Vagina (tissue), 2 donors: ENCODE measurements at places on chromosomes 5 and 9. TPM values are rescaled to one million over a fixed set of nuclear protein-coding genes. Genes with fewer than 3 reads are reported as not detected.

GRCh38 chr5:119864286-119864685 is 234.9 kb downstream of the FAM170A start:
- no peak for DNase-seq

DNA sequence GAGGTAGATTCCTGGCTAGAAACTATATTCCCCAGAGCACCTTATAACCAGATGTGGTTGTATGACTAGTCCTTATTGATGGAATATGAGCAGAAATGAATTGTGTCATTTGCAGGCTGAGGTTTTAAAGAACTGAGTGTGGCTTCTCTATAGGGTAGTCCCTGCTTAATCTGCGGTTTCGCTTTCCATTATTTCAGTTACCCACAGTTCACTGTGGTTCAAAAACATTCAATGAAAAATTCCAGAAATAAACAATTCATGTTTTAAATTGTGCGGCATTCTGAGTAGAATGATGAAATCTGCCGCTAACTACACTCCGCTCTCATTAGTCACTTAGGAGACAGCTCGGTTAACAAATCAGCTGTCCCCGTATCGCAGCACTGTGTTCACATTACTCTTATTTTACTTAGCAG is 65.1 kb downstream of the ANKRD55 start:
- DNase-seq: no peak

DNA sequence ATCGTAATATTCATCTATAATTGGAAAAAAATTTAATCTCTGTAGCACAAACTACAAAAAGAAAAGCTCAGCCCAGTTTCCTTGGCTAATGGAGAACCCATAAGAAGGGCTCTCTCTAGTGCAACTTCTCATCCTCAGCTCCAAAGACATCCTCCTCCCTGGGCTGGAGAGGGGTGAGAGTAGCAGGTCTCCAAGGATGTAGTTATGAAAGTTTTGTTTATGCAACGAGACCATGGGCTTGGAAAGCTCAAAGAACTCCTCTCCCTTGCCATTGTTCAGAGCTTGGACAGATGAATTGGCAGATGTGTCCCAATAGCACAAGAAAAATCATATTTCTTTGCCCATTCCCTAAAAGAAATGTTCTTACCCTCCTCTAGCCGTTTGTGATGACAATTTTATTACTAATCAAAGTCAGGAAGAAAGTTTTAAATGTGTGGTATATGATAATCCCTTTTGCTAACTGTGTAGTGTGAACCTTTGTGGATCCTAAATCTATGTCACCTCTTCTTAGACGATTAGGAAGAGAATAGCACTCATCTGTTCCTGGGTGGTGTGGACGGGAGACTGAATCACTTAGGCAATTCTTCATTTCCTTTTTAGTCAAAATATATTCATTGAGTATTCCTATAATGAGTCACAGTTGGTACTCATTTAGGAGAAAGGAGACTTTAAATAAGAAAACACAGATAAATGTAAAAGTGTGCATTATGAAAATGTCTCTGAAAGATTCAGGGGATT is 52.2 kb downstream of the GARNL3 start:
- no peak for DNase-seq

GRCh38 chr5:132098151-132098594 is 24.6 kb downstream of the CSF2 start:
- no peak for DNase-seq

- DNase-seq: no peak
These were observed 127.1 kb upstream of the CCNH start for GRCh38 chr5:87539839-87540238.

GRCh38 chr5:33524476-33524875 is 83.7 kb downstream of the TARS1 start:
- DNase-seq: no peak

DNA sequence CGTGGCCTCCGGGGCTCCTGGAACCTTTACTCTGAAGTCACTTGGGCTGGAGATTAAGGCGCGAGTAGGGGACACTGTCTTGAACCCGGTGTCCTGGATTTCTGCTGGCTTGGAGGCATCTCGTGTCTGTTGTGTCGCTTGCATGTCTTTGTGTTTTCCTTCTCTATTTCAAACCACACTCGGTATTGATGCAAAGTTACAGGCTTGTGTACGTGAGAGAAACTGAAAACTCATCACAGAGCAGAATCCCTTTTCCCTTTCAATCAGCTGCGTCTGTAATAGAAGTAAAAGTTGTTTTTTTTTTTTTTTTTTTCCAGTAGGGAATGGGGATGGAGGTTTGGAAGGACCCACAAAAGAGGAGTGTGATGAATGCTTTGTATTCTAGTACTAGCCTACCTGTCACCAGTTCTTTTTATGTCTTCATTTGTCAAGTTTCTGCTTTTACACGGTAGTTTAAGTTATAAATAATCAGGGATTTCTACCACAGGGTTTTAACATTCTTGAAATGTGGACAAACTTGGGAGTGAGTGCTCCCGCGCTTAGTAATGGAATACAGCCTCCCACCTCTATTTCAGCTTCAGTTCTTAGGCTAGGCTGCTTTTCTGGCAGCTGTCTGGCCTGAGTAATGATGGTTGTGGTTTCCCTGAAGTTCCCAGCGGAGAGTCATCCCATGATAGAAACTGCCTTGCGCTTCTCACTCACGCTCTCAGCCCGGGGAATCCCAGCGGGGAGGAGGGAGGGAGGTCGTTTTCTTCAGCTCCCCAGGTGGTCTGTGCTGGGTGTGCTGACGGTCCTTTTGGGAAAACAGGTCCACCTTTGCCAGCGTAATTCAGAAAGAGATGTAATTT is 763 bp downstream of the TJP2 start:
- no peak for DNase-seq

DNA sequence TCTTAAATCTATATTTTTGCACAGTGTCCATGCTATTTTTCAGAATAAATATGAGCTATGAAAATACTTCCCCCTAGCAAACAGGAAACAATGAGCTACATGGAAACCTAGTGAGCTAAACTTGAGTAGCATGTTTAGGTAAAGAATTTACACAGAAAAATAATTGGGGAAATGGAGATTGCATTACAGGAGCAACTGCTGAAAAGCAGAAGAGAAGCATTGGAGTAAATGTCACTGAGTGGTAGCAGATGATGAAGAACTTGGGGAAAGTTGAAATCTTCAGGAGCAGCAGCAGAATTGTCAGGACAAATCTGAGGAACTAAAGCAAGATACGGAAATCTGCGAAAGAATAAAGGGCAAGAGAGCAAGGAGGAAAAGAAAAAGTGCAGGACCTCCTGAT is 610.3 kb downstream of the TLE1 start:
- no peak for DNase-seq

GRCh38 chr9:79685577-79685976 is 113.8 kb downstream of the TLE4 start:
- DNase-seq: no peak

DNA sequence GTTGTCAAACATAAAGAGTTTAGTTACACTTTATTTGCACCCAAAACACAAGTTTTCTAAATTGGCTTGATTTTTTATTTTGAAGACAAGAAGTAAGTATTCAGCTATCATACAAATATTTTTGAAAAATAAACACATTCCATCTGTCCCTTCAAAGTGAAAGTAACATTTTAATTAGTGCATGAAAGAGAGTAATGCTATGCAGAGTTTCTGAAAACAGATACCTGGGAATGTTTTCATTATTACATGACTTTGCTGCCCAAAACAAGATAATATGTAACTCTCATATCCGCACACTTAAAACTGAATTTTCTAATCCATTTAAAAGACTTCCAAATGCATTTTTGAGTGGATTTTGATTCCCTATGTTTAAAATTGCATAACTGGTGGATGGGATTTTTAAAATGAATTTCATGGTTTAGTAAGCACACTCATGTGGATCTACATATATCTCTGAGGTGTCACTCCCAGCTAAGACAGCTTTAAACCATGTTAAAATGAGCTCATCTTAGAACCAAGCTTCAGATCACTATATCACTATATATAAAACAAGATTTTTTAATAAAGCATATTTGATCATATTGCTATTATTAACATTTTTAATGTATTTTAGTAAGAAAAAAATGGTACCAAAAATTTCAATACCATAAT is 127.5 kb downstream of the ATPSCKMT start:
- DNase-seq: no peak

DNA sequence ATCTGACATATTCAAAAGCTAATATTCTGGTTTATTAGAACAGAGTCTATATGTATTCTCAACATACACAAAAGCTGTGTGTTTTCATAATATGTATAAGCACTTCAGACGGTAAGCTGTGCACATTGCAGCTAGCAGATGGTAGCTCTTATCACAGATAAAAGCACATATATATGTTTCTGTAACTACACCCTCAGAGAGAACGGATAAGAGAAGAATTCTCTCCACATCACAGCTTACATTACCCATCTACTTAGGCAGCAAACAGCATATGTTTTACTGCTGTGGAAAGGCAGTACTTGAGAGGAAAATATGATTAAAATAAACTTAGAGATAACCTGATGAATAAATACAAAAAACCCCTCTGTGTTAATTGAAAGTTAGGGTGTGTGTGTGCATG is 450.9 kb upstream of the ZNF608 start:
- DNase-seq: no peak

DNA sequence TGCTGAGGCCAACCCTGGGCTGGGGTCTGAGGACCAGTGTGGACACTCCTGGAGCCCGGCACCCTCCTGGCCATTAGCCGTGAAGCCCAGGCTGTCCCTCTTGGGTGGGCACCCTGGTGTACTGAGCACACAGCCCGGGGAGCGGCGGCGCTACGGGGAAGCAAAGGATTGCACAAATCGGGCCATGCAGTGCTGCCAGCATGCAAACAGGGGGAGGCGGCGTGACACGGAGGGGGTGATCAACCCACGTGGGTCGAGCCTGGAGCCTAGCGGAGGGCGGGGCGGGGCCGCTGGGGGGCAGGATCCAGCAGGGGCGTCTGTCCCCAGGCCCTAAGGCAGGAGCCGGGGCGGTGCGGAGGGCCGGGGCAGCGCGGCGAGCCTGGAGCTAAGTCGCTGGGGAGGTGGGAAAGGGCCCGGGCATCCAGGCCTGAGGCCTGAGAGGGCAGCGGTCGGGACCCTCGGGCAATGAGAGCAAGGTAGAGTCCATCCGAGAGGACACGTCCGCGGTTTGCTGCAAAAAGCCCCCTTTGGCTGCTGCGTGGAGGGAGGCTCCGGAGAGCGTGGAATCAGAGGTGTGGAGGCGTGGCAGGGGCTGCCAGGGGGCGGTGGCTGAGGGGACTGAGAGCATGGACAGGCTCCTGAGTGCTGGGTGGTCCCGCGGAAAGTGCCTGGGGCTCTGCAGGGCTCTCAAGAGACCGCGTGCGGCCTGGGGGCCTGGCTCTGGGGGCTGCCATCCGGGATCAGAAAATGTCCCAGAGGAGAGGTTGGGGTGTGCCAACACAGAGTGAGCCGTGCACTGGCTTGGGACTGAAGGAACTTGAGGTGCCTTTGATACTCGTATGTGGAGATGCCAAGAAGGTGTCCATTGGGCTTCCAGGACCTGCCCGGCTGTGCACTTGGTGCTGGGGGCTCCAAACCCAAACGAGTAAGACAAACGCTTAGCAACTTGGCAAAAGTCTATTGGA is 94.2 kb downstream of the BARX1 start:
- no peak for DNase-seq

DNA sequence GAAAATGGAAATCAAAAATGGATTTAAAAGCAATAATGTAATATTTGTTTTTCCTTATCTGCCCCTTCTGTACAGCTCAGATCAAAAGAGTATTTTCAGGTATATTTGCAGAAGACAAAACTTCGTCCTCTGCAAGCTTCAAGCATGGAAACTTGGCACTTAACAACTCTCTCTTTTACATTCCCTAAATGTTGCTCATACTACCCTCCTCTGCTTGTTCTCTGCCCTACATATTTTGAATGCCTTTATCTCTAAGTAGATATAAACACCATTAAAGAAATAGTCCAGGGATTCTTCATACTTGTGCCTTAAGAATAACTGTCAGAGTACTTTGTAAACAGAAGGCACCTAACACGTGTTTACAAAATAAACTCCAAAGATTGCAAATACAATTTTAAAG is 19.2 kb upstream of the SMC2 start:
- DNase-seq: no peak

GRCh38 chr9:116288658-116289057 is 135.1 kb downstream of the PAPPA start:
- no peak for DNase-seq

DNA sequence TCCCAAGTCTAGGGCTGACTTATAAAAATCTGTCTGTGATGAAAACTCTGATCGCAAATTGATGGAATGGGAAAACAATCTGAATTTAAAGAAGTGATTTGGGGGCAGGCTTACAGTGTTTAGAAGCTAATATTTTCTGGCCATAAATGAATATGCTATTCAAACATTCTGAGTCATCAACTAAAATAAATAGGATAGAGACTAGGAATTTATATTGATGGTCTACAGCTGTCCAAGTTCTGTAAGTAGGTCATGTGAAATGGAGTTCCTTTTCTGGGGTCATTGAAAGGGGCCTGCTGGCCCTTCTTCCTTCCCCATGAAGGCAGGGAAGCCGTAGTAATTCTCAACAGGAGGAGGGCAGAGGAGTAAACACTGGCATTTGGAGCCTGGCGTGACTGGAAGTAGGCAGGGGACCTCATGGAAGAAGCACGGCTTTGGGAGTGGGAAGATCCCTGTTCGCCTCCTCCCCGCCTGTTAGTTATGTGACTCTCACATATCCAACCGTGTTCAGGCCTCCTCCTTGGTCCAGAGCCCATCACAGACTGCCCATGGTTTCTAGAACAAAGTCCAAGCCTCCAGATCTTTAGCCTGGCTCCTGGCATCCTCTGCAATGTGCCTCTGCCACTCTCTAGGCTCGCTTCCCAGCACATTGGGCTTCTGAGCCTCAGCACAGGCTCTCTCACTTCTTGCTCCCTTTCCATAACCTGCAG is 31.7 kb downstream of the ALG2 start:
- DNase-seq: no peak

- DNase-seq: no peak
These were observed 144.9 kb downstream of the CEP120 start for GRCh38 chr5:123278284-123278683.

- DNase-seq: no peak
These were observed 1.1 kb upstream of the CXXC5 start for GRCh38 chr5:139646912-139647505.

DNA sequence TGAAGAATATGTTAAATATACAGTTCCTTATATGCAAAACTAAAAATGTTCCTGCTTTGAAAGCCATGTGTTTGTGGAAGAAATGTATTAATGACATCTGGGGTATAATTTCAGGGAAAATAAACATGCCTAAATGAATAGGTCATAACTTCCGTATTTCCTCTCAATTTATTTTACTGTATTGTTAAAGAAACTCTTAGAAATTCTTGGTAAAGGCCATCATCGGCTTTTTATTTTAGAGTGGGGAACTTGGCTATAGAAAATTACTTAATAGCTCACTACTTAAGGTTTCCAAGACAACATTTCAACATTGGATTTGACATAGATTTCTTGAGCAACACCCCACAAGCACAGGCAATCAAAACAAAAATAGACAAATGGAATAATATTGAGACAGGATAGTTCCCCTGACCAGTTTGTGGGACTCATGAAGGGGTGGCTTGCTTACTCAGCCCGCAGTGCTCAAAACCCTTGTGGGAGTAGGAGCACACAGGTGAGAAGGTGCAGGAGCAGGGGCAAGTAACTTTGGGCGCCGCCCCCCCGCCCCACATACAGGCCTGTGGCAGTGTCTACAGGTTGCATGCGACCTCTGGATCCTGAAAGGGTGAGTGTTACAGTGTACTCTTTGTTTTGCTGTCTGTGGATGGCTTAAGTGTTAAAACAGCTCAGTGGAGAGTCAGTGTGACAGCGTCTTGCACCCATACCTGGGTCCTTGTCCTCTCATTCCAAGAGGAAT is 891.4 kb upstream of the C9orf72 start:
- no peak for DNase-seq

GRCh38 chr9:135098400-135099105 is 11.1 kb downstream of the OLFM1 start:
- no peak for DNase-seq

- DNase-seq: no peak
These were observed 1000.6 kb upstream of the DMAC1 start for GRCh38 chr9:8800196-8800595.

The ITK gene
- total RNA-seq: 15.7 TPM

The IFNA13 gene
- not detected for total RNA-seq

The BTNL3 gene
- not detected for total RNA-seq
